NCI-H1105 treated with DMSO at 0.1 percent for 48 hours (cell line): ENCODE measurements at places on chromosomes 7 and 10.
A peak's percentile ranks its signal among the peaks of the same experiment; 100 is the strongest.

GRCh38 chr7:109020251-109020650, 450.6 kb downstream of the DNAJB9 start:
- DNase-seq: no peak

DNA sequence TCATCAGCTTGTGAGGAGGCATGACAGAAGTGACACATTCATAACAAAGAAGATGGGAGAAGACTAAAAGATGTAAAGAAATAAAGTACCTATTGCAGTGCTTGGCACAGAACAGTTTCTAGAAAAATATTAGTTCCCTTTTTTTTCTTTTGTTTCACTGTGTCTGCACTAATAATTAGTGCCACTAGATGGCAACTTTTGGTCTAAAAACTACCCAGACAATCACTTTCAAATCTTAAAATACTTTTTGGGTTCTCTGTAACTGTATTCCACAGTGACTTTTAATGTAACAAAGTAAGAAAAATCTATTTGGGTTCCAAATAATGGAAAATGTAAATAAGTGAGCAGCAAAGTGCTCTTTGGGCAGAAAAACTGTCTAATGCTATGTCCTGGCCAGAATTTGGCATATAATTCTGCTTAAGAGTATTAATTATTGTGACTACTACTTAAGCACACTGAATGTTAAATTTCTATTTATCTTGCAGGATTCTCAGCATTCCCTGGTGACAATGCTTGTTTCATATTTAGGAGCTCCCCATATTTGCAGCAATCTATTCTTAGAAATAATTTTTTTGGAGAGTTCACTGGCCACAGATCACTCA, 134.8 kb upstream of the KIF5B start:
- DNase-seq: peak; percentile 23

GRCh38 chr10:67539312-67539711, 156.7 kb downstream of the CTNNA3 start:
- DNase-seq: no peak

- no peak for DNase-seq
Measured at GRCh38 chr7:86600506-86601290, 43.0 kb upstream of the GRM3 start.

GRCh38 chr10:100036850-100037249, 27.1 kb upstream of the DNMBP start:
- no peak for DNase-seq

- no peak for DNase-seq
Measured at GRCh38 chr10:133456041-133456951, 2.6 kb downstream of the SCART1 start.

- no peak for DNase-seq
Measured at GRCh38 chr10:8586504-8586903, 532.0 kb downstream of the GATA3 start.

- no peak for DNase-seq
Measured at GRCh38 chr10:78211561-78212051, 177.9 kb downstream of the RPS24 start.

- DNase-seq: no peak
Measured at GRCh38 chr7:158783595-158783994, 45.7 kb downstream of the ESYT2 start.

DNA sequence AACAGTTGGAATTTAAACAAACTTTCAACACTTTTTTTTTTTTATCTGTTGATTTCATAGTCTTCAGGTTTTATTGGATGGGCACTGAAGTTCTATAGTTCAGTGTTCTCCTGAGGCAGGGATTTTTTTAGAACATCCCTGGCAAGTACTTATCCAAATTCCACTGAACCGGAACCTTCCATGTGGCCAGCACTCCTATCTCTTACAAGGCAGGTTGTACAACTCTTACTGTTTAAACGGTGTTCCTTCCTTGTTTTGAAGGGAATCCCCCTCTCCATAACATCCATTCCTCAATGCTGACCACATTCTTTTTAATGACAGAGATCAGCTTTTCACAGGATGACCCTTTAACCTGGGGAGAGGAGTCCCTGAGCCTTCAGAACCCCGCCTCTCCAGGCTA, 238.9 kb upstream of the CTBP2 start:
- DNase-seq: no peak

- DNase-seq: peak; percentile 5
Measured at GRCh38 chr10:53601260-53601875, 828.8 kb upstream of the MBL2 start.

DNA sequence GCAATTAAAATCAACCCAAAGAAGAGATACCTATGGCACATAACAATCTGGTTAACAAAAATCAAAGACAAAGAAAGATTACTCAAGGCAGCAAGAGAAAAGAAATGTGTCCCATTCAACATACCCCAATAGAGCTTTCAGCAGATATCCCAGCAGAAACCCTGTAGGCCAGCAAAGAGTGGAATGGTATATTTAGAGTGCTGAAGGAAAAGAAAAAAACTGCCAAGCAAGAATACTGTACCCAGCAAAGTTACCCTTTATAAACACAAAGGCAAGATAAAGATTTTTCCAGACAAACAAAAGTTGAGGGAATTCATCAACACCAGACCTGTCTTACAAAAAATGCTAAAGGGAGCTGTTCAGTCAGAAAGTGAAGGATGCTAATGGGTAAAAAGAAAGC, 131.6 kb downstream of the TPST1 start:
- DNase-seq: no peak

- no peak for DNase-seq
Measured at GRCh38 chr7:104964626-104965236, 49.3 kb upstream of the KMT2E start.

GRCh38 chr10:110222641-110223297, 15.4 kb downstream of the MXI1 start:
- no peak for DNase-seq

DNA sequence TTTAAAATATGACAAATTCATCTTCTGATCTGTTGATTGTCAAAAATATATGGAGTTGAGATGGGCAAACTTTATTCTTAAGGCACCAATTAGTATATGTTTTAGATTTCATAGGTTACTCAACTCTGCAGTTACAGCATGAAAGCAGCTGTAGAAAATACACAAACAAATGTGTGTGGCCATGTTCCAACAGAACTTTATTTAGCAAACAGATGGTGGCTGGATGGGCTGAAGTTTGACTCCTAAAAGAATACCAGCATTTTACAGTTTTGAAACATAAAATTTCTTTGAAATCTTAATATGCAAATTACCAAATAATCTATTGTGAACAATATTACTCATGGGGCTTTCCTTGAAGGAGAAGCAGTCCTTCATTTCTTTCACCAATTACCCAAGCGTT, 1206.0 kb upstream of the LRRTM3 start:
- no peak for DNase-seq

DNA sequence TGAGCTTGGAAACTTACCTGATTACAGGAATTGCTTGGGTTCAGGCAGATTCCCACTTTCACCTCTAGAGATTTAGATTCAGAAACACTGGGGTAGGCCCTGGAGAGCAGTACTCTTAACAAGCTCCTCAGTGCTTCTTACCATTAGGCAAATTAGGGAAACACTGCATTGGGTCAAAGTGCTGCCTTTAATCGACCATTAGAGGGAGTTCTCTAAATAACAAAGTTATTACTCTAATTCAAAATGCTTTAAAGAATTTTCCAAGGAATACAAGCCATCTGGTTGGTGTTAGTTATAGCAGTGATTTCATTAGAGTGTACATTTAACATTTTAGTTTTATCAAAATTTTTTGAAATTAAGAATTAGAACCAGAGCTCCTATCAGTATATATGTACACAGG, 324.5 kb downstream of the GFRA1 start:
- no peak for DNase-seq

DNA sequence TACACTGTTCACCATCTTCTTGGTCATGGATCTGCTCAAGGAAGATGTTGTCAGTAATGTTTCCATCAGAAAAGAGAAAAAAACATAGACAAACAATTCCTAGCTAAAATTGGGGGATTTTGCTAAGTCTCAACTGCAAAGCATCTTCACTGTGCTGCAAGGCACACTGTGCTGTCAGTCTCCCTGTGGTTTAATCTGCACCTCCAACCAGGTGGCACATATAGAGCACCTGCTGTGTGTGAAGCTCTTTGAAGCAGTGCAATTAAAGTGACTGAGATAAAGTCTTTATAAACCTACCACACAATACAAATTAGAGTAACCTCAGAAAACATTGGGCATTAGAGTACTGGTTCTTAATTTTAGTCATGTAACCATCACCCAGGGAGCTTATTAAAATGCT, 6.3 kb downstream of the NRAP start:
- no peak for DNase-seq

- DNase-seq: no peak
Measured at GRCh38 chr10:51007781-51008180, 66.5 kb upstream of the PRKG1 start.

GRCh38 chr10:62626817-62627216, 177.7 kb upstream of the ADO start:
- no peak for DNase-seq

GRCh38 chr7:94048755-94049154, 44.6 kb upstream of the BET1 start:
- DNase-seq: no peak

DNA sequence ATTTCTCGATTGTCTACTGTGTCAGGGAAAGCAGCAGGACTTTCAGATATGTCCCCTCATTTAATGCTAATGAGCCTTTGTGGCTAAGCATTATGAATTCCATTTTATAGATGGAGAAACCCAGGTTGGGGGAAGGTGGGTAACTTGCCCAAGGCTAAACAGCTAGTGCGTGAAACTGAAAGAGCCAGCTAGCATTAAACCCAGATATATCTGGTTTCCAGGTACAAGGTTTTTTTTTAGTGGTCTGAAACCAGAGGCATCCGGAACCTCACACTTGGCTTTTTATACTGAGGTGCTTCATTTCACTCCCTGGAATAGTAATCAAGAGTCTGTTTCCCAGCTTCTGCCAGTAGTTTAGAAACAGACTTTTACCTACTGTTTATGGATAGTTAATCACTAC, 694.8 kb downstream of the PHTF2 start:
- DNase-seq: no peak

DNA sequence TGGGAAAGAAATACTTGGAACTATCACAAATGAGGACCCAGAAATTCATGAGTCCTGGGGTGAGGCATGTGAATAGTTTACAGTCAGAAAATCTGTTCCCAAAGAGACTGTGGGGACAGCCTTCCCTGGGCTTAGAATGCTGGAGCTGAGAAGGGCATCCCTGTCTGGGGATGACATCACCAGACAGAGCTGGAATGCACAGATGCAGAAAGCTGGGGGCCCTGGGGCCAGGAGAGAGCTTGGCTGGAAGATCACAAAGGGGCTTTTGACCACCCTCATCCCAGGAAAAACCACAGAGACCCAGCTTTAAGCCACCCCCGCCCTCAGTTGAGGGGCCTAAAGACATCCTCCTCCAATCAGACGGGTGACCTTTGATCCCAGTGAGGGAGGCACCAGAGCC, 264.5 kb downstream of the PLXNA4 start:
- no peak for DNase-seq

- no peak for DNase-seq
Measured at GRCh38 chr10:130352291-130352645, 216.1 kb downstream of the GLRX3 start.

DNA sequence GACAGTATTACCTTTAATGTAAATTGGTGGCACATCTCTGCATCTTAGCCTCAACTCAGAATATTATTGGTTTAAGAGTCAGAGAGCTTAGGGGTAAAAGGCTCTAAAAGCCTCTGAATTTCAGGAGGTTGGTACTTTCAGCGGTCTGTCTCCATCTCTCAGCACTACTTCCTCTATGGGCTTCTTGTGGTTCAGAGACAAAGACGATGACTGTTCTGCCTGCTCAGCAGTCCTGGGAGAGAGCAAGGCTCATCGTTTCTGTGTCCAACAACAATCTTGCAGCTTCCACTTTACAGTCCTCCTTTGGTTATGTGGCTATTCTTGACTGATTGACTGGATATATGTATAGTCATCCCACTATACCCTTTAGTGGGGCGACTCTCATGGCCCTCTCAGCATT, 394.7 kb downstream of the AUTS2 start:
- DNase-seq: no peak

- no peak for DNase-seq
Measured at GRCh38 chr10:117313641-117314040, 61.6 kb downstream of the PDZD8 start.

DNA sequence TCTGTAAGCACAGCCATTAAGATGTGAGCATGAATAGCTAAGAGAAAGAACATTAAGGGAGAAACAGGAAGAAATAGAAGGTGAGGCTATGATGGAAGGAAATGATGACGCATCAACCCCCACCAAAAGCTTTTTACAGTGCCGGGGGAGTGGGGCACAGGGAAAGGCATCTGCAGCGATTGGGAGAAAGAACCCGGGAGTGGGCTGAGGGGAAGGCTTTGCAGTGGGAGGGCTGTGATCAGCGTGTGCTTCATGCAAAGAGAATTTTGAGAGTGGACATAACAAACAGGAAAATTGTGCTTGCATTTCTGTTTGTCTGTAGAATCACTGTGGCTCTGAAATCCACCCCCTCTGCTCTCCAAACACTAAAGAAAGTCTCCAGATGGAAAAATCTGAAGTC, 250.8 kb downstream of the KCNMA1 start:
- DNase-seq: no peak

GRCh38 chr7:47095946-47096345, 486.0 kb downstream of the TNS3 start:
- DNase-seq: no peak

DNA sequence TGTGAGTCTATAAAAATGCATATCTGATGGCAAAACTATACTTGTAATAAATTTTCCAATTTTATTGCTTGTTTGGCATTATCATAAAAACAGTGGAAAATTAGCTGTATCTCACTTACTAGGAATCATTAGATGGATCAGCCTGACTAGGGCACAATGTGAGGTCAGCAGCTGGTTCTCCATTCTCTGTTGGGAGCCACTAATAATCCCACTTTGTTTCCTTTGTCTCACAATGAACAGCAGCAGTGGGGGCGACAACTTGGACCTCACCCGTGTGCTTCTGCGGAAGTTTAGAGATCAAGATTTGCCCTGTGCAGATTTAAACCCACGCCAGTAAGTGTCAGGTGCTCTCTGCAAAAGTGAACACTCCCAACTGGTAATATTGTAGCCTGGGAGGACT, 295.5 kb downstream of the ABCA13 start:
- DNase-seq: no peak

- DNase-seq: no peak
Measured at GRCh38 chr7:2488272-2488645, 12.1 kb upstream of the GRIFIN start.

DNA sequence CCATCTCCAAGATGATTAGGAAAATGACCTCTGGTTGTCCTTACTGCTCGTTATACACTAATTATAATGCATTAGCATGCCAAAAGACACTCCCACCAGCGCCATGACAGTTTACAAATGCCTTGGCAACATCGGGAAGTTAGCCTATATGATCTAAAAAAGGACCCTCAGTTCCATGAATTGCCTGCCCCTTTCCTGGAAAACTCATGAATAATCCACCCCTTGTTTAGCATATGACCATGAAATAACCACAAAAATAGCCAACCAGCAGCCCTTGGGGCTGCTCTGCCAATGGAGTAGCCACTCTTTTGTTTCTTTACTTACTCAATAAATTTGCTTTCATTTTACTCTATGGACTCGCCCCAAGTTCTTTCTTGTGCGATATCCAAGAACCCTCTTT, 41.6 kb upstream of the KCNMA1 start:
- DNase-seq: no peak

- no peak for DNase-seq
Measured at GRCh38 chr10:128102480-128103228, 23.6 kb downstream of the MKI67 start.

- no peak for DNase-seq
Measured at GRCh38 chr10:95655571-95656290, 780 bp downstream of the ALDH18A1 start.
